ENCODE measurements at places on chromosomes 1 and 21.

- H3K27me3 ChIP-seq = no peaks in the 10 kb centered on the region
- no peak overlapping the region for H3K27ac ChIP-seq
- H3K4me3 ChIP-seq = no peak overlapping the region
- H3K36me3 ChIP-seq = no peaks in the 10 kb centered on the region
- no peak for DNase-seq
- no peaks in the 10 kb centered on the region for H3K4me1 ChIP-seq
Measured at GRCh38 chr1:226761322-226761721, 22.2 kb upstream of the ITPKB start.

DNA sequence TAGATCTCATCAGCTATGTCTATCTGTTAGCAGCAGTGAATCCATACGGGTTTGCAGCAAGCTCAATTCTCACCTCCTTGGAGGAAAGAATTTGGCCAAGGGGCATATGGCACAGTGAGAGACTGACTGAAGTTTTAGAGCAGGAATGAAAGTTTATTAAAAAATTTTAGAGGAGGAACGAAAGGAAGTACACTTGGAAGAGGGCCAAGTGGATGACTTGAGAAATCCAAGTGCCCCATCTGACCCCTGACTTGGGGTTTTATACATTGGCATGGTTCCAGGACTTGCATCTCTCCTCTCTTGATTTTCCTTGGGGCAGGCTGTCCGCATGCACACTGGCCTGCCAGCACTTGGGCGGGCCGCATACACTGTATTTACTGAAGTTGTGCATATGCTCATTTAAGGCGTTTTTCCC lies 9.2 kb upstream of the OSBPL9 start:
- H3K27me3 ChIP-seq = no peaks in the 10 kb centered on the region
- no peaks in the 10 kb centered on the region for H3K36me3 ChIP-seq
- no peaks in the 10 kb centered on the region for H3K4me1 ChIP-seq
- DNase-seq = no peak
- no peak overlapping the region for H3K4me3 ChIP-seq

DNA sequence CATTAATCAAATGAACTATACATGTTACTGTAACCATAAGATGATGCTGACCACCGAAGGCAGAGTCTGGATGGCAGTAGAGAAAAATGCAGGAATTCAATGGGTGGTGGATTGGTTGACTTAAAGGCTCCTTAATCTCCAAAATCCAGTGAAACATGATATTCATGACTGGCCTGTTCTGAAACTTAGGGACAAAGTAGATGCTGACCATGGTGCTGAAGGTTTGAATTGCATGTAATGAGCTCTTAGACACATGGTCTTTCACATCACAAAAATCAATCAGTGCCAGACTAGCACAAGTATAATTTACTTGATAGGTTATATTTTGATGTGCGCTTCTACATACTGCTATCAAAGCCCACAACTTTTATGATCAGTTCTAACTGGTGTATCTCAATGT lies 30.9 kb upstream of the NTMT2 start:
- DNase-seq = no peak
- H3K36me3 ChIP-seq = no peaks in the 10 kb centered on the region
- no peaks in the 10 kb centered on the region for H3K27me3 ChIP-seq
- no peak overlapping the region for H3K4me3 ChIP-seq

GRCh38 chr21:35724156-35724555 lies 336.2 kb downstream of the SETD4 start:
- no peak overlapping the region for H3K4me3 ChIP-seq
- H3K27me3 ChIP-seq = no peaks in the 10 kb centered on the region
- no peak overlapping the region for H3K27ac ChIP-seq

- no peak overlapping the region for H3K27ac ChIP-seq
- no peaks in the 10 kb centered on the region for H3K27me3 ChIP-seq
- no peaks in the 10 kb centered on the region for H3K36me3 ChIP-seq
- H3K4me3 ChIP-seq = no peak overlapping the region
- DNase-seq = no peak
- H3K4me1 ChIP-seq = no peaks in the 10 kb centered on the region
Measured at GRCh38 chr1:118896416-118896815, 91.7 kb downstream of the TBX15 start.

DNA sequence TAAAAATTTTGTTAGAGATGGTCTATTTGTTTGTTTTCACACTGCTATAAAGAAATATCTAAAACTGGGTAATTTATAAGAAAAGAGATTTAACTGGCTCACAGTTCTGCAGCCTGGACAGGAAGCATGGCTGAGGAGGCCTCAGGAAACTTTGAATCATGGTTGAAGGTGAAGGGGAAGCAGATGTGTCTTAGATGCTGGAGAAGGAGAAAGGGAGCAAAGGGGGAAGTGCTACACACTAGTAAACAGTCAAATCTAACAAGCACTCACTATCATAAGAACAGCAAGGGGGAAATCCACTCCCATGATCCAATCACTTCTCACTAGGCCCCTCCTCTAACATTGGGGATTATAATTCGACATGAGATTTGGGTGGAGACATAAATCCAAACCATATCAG lies 76.8 kb upstream of the COL24A1 start:
- H3K4me1 ChIP-seq = no peaks in the 10 kb centered on the region
- no peaks in the 10 kb centered on the region for H3K36me3 ChIP-seq
- H3K4me3 ChIP-seq = no peak overlapping the region
- DNase-seq = no peak

GRCh38 chr1:228072658-228073043 lies 9.9 kb upstream of the ARF1 start:
- H3K36me3 ChIP-seq = no peaks in the 10 kb centered on the region
- H3K4me3 ChIP-seq = no peak overlapping the region
- H3K4me1 ChIP-seq = no peaks in the 10 kb centered on the region

DNA sequence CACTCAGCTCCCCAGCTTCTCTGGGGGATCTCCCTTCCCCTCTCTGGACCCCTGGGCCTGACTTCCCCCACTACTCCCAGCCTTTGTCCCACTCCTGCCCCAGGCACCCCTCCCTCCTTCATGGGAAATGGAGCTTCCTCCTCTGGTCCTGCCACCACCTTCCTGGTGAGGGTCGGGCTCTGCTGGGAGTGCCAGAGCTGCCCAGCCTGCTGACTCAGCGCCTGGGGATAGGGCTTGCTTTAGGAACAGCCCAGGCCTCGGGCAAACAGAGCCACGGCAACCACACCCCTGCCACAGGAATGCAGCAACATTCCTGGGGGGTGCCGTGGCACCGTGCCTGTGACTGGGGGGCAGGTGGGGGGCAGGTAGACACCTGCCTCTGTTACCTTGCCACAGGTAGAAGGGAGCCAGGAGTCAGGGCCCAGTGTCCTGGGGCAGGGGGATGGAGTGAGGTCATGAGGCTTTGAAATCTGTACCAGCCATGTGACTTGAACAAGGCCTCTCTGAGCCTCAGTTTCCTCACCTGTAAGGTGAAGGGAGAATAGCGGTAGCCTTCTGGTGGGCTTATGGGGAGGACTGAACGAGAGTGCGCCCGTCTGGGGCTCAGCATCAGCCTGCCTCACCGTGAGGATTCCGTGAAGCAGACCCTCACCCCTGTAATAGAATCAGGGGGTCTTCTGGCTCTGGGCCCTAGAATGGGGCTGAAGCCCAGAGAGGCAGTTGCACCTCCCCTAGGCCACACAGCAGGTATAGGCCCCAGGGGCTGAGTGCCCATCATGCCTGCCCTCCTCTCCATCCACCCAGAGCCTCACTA lies 17.8 kb upstream of the EPHA2 start:
- no peaks in the 10 kb centered on the region for H3K36me3 ChIP-seq
- H3K4me1 ChIP-seq = peaks cover 16% of the 10 kb centered on the region
- peak overlapping the region; percentile 95 for H3K27ac ChIP-seq
- H3K27me3 ChIP-seq = no peaks in the 10 kb centered on the region
- H3K4me3 ChIP-seq = no peak overlapping the region

DNA sequence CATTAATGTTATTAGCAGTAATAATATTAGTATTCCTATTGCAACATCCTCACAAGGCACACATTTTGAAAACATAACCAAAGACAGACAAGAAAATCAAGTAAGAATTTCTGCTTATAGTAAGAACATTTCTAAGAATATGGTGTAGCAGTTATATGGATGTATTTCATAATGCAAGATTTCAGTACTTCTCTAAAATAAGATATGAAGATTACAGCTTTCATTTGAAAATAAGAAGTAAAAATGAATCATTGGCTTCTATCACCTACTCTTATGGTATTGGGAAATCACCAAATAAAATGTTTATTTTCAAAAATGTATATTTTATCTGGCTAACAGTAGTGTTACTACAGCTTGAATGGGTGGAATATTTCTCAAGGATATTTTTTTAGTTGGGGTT lies 103.8 kb upstream of the USP25 start:
- H3K4me1 ChIP-seq = no peaks in the 10 kb centered on the region
- no peak for DNase-seq
- H3K36me3 ChIP-seq = no peaks in the 10 kb centered on the region
- H3K4me3 ChIP-seq = no peak overlapping the region

DNA sequence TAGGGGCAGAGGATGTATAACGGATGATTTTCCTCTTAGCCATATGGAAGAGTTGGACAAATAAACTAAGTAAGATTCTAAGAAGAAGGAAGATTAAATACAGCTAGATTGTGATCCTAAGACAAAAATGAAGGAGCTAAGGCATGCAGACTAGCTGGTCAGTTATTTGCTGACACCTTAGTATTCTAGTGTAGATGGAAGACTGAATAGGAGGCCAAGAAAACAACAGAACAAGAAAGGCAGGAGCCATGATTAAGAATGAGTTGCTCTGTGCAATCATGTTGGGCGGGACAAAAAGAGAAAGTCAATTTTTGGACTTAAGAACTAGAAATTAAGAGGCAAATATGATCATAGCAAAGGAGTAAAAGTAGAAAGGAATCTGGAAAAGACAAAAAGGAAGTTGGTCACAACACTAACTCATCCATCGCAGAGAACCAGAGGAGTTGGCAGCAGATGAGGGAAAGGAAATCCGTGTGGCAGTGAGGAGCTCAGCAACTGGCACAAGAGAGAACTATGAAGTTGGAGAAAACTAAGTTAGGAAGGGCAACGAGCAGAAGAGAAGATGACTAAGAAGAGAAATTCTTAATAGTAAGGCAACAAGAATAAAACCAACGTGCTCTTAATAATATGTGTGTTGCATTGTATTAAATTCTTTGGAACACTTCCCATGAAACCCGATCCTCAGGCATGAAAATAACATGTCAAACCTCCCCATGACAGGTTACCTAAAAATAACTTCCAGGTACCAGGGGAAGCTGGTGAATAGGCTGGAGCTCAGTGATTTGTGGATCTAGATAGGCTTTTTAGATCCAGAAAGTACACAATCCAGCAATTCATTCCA lies 234.4 kb downstream of the LTN1 start:
- H3K36me3 ChIP-seq = no peaks in the 10 kb centered on the region
- no peak overlapping the region for H3K4me3 ChIP-seq
- no peaks in the 10 kb centered on the region for H3K4me1 ChIP-seq
- no peaks in the 10 kb centered on the region for H3K27me3 ChIP-seq
- DNase-seq = no peak
- no peak overlapping the region for H3K27ac ChIP-seq

DNA sequence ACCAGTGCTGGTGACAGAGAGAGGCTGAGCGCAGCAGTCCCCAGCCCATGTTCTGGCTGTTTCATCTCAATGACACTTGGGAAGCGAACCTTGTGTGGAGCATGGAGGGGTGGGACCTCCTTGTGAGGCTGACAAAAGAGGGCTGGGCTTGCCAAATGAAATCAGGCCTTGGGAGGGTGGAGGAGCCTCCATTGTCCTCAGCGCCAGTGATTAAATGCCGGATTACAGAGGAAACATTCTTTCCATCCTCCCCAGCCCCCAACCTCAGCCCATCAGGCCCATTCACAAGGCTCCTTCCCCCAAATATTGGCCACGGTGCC lies 63.3 kb upstream of the PAXBP1 start:
- no peaks in the 10 kb centered on the region for H3K4me1 ChIP-seq
- no peak overlapping the region for H3K4me3 ChIP-seq
- DNase-seq = no peak
- no peaks in the 10 kb centered on the region for H3K27me3 ChIP-seq
- no peaks in the 10 kb centered on the region for H3K36me3 ChIP-seq

GRCh38 chr1:36517011-36517771 lies 34.5 kb upstream of the CSF3R start:
- no peaks in the 10 kb centered on the region for H3K4me1 ChIP-seq
- H3K27me3 ChIP-seq = no peaks in the 10 kb centered on the region
- no peak overlapping the region for H3K4me3 ChIP-seq
- no peak overlapping the region for H3K27ac ChIP-seq
- DNase-seq = no peak
- H3K36me3 ChIP-seq = no peaks in the 10 kb centered on the region

DNA sequence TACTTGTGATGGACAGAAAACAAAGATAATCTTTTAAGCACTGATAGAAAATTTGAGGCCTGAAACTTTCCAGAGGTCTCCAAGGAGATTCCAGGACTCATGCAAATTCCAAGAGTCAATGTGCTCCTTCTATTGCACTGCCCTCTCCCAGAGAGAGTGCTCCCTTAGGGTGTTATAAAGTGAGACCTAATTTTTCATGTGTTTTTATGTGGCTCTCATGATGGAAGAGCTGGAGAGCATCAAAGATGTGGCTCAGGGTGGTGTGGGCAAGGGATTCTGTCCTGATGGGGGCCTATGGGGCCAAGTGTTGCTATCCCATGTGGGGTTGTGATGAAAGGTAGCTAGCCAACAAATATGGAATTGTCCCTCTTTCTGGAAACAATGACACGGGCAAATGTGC lies 101.3 kb downstream of the PRRX1 start:
- no peaks in the 10 kb centered on the region for H3K36me3 ChIP-seq
- no peaks in the 10 kb centered on the region for H3K27me3 ChIP-seq
- no peaks in the 10 kb centered on the region for H3K4me1 ChIP-seq
- H3K27ac ChIP-seq = no peak overlapping the region
- no peak for DNase-seq

- H3K27me3 ChIP-seq = no peaks in the 10 kb centered on the region
- no peaks in the 10 kb centered on the region for H3K36me3 ChIP-seq
- no peaks in the 10 kb centered on the region for H3K4me1 ChIP-seq
- no peak overlapping the region for H3K4me3 ChIP-seq
Measured at GRCh38 chr1:35443768-35444518, 113.3 kb downstream of the KIAA0319L start.

- no peak overlapping the region for H3K27ac ChIP-seq
- H3K27me3 ChIP-seq = no peaks in the 10 kb centered on the region
- no peaks in the 10 kb centered on the region for H3K4me1 ChIP-seq
- no peak overlapping the region for H3K4me3 ChIP-seq
Measured at GRCh38 chr1:89546082-89546889, 21.7 kb downstream of the LRRC8B start.

GRCh38 chr1:21865609-21865942 lies 53.5 kb downstream of the LDLRAD2 start:
- peaks cover 5% of the 10 kb centered on the region for H3K36me3 ChIP-seq
- no peak overlapping the region for H3K27ac ChIP-seq
- no peak for DNase-seq
- peaks cover 5% of the 10 kb centered on the region for H3K4me1 ChIP-seq
- H3K27me3 ChIP-seq = no peaks in the 10 kb centered on the region
- no peak overlapping the region for H3K4me3 ChIP-seq

- DNase-seq = no peak
- H3K4me3 ChIP-seq = no peak overlapping the region
- no peaks in the 10 kb centered on the region for H3K27me3 ChIP-seq
- no peaks in the 10 kb centered on the region for H3K4me1 ChIP-seq
- no peaks in the 10 kb centered on the region for H3K36me3 ChIP-seq
Measured at GRCh38 chr1:240401731-240402130, 210.2 kb downstream of the GREM2 start.

- DNase-seq = no peak
- H3K27ac ChIP-seq = no peak overlapping the region
- H3K4me3 ChIP-seq = no peak overlapping the region
- H3K27me3 ChIP-seq = no peaks in the 10 kb centered on the region
Measured at GRCh38 chr1:77126307-77126706, 92.9 kb downstream of the PIGK start.
